ENCODE measurements at places on chromosomes 5 and 9.

DNA sequence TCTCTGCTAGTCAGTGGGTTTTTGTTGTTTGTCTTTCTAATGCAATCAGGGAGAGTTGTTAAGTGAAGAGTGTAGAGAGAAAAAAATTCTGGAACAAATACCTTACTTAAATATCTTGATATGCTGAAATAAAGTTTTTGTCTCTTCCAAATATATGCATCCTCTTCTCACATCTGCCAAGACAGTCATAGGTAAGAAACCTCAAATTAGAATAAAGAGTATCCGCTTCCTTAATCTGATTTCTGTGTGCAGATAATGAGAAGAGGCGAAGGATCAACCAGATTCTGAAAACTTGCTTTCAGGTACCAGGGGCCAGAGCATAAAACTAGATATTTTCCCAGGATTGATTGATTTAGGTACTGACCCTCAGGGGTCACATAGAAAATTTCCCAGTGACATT, 11.3 kb upstream of the IL6ST start:
- DNase-seq = no peak

GRCh38 chr5:425714-426113, 17.3 kb upstream of the EXOC3 start:
- DNase-seq = no peak

GRCh38 chr5:173762930-173763329, 125.2 kb upstream of the CPEB4 start:
- DNase-seq = no peak

DNA sequence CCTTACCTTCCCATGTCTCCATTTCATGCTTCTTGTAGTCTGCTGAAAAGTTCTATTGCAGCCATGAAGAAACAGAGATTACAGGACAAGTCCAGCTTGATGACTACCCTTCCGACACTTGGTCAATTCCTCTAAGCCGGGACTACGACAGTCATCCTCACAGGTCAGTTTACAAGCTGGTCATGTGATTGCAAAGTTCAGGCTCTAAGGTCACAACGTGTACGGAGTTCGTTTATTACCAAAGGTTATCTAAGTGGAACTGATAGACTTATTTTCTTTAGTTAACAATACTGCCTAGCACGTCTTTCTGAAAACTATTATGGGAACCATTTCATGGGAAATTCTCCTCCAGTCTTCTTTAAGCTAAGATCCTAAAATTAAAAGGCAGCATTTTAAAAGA, 88.5 kb upstream of the NR5A1 start:
- DNase-seq = no peak

GRCh38 chr9:84224246-84224645, 116.3 kb downstream of the SLC28A3 start:
- no peak for DNase-seq

DNA sequence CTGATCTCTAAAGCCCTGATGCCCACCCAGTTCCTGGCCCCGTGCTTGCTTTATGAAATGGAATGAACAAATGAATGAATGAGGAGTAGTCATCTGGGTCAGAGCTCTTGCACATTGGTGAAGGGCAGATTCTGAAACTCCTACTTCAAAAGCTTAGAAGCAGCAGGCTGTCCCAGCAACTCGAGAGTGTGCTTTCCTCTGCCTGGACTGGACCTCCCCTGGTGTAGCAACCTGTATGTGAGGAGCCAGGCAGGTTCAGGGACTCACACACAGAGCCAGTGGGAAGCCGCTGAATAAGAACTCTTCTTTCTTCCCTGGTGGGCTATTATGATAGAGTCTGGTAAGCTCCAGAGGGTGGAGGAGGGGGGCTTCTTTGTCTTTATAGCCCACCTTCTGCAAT, 396.4 kb downstream of the CDK5RAP2 start:
- no peak for DNase-seq

- no peak for DNase-seq
These were observed 87.5 kb downstream of the OLFM1 start for GRCh38 chr9:135174981-135175380.

DNA sequence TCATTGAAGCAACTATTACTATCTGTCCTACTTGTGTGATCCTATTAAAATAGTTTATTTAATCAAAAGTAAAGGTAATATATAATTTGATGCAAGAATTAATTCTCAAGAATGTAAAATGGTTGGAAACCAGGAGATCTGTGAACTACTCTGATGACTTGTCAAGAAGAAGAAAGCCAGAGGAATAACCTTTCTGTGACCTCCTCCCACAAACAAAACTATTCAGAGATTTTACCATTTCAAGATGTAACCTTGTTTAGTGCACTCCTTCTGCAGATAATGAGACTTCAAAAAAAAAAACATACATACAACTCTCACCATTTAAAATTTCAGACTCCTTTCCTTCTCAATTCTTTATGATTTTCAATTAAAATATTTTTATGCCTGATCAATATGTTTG, 79.5 kb downstream of the RFX3 start:
- no peak for DNase-seq

- no peak for DNase-seq
These were observed 40.3 kb downstream of the ARHGEF37 start for GRCh38 chr5:149621415-149622098.

DNA sequence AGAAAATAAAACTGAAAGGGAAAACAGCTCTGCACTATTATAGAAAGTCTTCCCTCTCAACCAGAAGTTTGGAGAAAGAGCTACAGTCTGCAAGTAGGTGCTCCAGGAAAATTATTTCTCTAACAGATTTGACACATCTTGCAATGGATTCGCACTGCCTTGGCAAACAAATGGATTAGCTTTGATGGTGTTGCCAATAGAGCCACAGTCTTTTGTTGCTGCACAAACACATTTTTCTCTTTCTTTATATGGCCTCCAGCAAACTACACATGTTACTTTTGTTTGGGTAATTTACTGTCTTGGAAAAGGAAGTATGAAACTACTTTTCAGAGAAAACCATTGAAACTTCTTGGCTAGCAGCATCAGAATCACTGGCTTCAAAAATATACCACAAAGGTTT, 523.1 kb downstream of the EFNA5 start:
- no peak for DNase-seq

GRCh38 chr5:6261256-6261655, 117.1 kb downstream of the MED10 start:
- no peak for DNase-seq

DNA sequence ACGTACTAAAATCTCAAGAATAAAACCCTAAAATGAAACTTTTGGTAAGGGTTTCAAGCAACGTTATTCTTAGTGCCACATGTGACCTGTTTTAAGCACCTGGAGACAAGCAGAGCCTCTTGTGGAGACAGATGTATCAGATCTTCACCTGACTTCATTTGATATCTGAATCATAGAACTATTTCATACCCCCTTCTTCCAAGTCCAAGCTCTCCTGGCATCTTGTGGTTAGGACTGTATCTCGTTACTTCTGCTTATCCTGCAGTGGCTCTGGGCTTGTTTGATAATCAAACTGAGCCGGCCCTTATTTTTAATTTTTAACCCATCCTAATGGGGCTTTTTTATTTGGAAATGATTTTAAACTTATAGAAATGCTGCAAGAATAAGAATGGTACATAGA, 11.1 kb upstream of the FSD1L start:
- no peak for DNase-seq

DNA sequence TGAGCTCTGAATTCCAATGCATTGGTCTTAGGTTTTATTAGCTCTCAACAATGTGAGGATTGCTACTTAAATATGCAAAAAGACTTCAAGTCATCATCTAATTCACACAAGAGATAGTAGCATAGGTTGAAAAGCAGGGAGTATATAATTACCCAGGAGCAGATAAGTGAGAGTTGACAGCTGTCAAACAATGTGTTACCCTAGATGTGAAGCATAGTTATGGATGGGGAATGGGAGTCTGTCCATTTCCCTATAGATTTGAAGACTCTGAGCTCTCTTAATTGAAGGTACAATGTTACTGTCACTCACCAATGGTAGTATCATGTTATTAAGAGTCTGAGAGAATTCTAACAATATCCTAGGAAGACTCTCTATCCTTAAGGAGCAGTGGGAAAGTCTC, 160.7 kb downstream of the KCTD16 start:
- DNase-seq = no peak

DNA sequence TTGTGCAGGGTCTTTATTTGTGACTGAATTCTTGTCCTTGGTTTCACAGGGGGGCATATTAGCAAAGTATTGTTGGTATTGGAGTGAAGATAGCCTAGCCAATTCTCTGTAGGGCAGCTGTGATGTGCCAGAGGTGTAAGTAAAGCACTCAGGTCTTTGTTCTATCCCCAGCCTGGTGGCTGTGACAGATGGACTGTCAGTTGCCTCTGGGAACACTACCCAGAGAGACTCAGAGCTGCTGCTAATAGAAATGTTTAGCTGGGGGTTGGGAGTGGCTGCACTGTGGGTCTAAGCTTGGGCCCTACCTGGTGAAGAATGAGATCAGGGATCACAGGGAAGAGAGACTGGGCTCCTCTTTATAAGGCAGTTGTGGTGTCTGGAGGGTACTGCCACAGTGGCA, 1006.5 kb upstream of the TYRP1 start:
- DNase-seq = no peak

DNA sequence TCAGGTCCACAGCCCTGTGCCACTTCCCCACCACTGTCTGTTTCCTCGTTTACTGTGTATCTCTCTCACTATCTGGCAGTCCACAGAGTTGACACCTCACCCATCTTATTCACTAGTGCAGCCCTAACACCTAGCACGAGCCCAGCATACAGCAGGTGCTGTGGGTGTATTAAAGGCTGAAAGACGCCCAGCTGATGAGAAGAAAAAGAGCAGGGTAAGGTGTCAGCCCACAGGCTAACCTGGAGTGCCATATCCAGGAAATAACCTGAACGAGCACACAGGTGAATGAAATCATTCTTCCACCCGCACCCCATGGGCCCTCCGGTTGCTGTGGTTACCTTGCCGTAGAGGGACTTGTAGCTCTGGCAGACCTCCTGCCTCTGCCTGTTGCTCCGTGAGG, 18.6 kb downstream of the ANXA6 start:
- no peak for DNase-seq

DNA sequence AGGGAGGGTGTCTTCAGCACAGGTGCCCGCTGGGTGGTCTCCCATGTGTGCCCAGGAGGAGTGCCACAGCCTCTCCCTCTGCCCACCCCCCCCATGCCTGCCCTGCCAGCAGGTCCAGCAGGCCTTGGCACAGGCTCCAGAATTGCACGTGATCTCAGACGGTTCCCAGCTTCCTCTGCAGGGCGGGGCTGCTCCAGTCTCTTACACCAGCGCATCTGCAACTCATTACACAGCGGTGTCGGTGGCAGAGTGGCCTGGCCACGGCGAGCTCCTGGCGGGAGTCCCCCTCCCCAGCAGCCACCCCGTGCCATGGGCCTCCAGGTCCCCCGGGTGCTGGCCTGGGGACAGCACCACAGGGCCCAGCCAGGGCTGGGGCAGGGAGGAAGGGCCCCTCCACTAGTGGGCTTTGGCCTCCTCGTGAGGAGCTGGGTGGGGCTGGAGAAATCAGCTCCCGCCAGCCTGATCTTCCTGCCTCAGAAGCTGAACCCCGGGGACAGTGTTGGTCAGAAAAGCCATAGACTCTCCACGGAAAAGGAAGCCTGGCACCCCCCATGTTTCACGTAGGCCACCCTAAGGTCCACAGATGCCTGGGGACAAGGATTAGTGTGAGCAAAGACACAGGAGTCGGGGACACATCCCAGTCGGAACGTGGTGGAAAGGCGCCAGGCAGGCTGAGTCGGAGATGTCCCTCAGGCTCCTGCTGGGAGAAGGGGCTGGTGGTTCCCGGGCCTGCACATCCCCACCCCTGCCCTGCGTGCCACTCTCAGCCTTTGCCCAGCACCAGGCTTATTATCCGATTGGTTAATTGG, 40.2 kb downstream of the RXRA start:
- DNase-seq = no peak

GRCh38 chr5:88785746-88786565, 97.0 kb downstream of the MEF2C start:
- DNase-seq = no peak

DNA sequence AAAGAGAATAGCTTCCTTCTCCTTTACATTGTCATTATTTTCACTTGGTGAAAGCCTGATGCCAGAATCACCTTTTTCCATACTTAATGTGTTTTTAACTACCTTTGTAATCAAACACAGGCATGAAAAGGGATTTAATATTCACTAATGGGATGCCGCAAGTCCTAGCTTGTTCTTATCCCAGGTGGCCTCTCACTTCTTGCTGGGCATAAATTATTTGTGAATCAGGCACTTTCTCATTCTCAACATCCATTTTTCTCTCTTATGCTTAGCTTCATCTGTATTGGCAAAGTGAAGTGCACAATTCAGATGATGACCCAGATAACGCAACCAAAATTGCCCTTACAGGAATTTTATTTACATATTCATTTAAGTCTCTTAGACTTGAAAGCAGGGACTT, 10.9 kb downstream of the ACTL7B start:
- no peak for DNase-seq

- no peak for DNase-seq
These were observed 17.5 kb downstream of the ANKRD33B start for GRCh38 chr5:10581424-10581748.

GRCh38 chr5:131186561-131187256, 16.0 kb downstream of the LYRM7 start:
- no peak for DNase-seq

- no peak for DNase-seq
These were observed 18.9 kb downstream of the MARCHF11 start for GRCh38 chr5:16160706-16161105.

DNA sequence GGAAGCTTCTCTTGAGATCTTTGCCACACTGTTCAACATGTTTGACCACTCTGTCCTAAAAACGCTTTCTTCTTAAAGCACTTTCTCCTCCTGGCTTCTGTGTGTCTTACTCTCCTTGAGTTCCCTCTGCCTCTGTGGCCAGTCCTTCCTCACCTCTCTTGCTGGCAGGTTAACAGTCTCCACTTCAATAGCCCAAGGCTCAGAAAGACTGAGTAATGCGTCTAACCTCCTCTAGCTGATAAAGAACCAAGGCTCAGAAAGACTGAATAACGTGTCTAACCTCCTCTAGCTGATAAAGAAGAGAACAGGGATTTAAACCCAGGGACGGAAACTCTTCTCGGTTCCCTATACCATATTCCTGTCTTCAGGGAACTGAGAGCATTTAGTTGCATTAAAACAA, 205.2 kb downstream of the AOPEP start:
- no peak for DNase-seq

- DNase-seq = no peak
These were observed 15.8 kb upstream of the ABO start for GRCh38 chr9:133290751-133291302.

DNA sequence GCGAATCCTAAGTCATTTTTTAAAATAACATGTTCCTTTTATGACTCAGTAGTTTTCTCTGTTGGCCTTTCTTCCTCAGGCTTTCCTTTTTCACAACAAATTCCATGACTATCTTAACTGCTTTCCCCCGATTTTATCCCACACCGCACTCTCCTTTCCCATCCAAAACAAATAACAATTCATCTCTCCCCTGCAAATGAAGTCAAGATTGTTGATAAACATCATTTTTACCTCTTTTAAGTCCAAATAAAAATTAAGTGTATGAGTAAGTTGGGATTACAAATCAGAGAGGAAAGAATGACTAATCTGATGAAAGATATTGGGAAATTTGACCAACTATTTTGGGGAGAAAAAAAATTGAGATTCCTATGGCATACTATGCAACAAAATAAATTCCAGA, 47.3 kb downstream of the SEC61B start:
- no peak for DNase-seq

- DNase-seq = no peak
These were observed 220.5 kb downstream of the SH3GL2 start for GRCh38 chr9:17799369-17799768.
